ENCODE measurements at places on chromosomes 16 and 17.

- no peak for DNase-seq
Observed at GRCh38 chr17:21017256-21017655, 25.6 kb downstream of the USP22 start.

- no peak for DNase-seq
Observed at GRCh38 chr17:31736855-31737625, 122.0 kb downstream of the COPRS start.

DNA sequence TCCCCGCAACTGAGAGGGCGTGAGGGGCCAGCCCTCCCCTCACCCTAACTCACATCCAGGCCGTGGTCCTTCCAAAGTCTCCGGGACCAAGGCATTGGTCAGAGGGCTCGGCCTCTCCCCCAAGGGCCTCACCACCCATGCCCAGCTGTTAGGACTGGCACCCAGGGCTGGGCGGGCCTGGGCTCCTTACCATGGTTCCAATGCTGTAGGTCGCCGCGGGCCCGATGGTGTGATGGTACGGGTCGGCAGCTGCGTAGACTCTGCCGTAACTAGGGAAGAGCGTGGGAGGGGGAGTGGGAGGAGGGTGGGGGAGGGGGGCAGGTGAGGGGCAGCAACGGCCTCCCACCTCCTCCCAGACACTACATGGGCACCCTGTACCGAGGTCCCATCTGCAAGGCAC, 19.6 kb downstream of the ENGASE start:
- no peak for DNase-seq

GRCh38 chr17:58267347-58268324, 13.1 kb downstream of the MPO start:
- no peak for DNase-seq

- no peak for DNase-seq
Observed at GRCh38 chr17:74773871-74774286, 2.3 kb downstream of the NAT9 start.

- no peak for DNase-seq
Observed at GRCh38 chr16:14307059-14307526, 236.0 kb downstream of the MRTFB start.

Measured in cortex of kidney (tissue), 1 donor.